ENCODE measurements at places on chromosomes 4 and X. TPM values are rescaled to one million over a fixed set of nuclear protein-coding genes. Genes with fewer than 3 reads are reported as not detected.

The KCND1 gene
- total RNA-seq = 0.86 TPM

DNA sequence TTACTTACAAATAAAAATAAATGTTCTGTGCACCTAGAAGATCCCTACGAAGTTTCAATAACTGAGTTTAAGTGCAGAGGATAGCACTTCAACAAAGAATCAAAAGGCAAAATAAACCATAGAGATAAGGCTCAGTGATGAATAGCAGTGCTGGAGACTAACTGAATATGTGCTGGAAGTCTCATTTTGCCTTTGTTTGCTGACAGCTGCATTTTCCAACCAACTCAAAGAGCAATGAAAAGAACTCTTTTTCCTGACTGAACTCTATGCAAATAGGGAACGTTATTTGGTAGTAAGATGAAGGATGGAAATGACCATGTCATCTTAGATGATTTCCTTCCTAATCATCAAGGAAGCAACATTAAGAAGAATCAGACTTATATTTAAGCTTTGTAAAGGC is 32.7 kb upstream of the ADH7 start:
- DNase-seq = no peak

The RBMXL3 gene
- not detected for total RNA-seq

The LNX1 gene
- total RNA-seq = not detected

The CHIC1 gene
- 7.4 TPM for total RNA-seq

The PITX2 gene
- 0.77 TPM for total RNA-seq

Data from MCF 10A (cell line).